ENCODE measurements at places on chromosomes 11 and 22. TPM values are rescaled to one million over a fixed set of nuclear protein-coding genes. Genes with fewer than 3 reads are reported as not detected.

The SAAL1 gene
- 17.6 TPM for total RNA-seq

The AIFM3 gene
- total RNA-seq: 0.99 TPM

The LSP1 gene
- 26.9 TPM for total RNA-seq

The UCP2 gene
- 26.4 TPM for total RNA-seq

The APOA4 gene
- not detected for total RNA-seq

The PARVG gene
- total RNA-seq: not detected

The SLC5A1 gene
- not detected for total RNA-seq

The DAGLA gene
- total RNA-seq: 5.1 TPM

The SEC14L2 gene
- total RNA-seq: 19.0 TPM

GRCh38 chr11:86176165-86176884 lies 68.2 kb upstream of the EED start:
- DNase-seq: no peak

DNA sequence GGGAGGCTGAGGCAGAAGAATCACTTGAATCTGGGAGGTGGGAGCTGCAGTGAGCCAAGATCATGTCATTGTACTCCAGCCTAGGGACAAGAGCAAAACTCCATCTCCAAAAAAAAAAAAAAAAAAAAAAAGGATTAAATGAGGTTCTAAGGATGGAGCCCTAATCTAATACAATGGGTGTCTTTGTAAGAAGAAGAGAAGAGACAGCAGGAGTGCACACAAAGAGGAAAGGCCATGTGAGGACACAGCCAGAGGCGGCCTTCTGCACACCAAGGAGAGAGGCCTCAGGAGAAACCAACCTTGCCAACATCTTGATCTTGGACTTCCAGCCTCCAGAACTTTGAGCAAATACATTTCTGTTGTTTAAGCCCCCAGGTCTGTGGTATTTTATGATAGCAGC lies 66.6 kb upstream of the CECR2 start:
- DNase-seq: no peak

- no peak for DNase-seq
Measured at GRCh38 chr11:93238956-93239355, 41.2 kb upstream of the SLC36A4 start.

GRCh38 chr11:86490582-86490981 lies 115.9 kb downstream of the CCDC81 start:
- no peak for DNase-seq

DNA sequence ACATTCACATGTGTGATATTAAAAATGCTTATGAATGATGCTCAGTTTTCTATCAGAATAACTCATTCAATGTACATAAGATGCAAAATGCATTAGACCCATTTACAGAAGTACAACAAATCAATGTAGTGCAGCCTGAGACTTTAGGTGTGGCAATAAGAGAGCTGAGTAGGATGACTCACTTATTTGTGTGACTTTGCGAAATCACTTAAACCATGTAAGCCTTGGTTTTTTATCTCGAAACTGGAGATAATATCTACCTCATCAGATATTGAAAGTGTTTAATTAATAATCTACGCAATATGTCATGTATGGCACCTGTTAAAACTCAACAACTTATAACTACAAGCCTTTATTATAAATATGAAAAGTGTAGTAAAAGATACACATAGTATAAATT lies 105.7 kb upstream of the LUZP2 start:
- DNase-seq: no peak

DNA sequence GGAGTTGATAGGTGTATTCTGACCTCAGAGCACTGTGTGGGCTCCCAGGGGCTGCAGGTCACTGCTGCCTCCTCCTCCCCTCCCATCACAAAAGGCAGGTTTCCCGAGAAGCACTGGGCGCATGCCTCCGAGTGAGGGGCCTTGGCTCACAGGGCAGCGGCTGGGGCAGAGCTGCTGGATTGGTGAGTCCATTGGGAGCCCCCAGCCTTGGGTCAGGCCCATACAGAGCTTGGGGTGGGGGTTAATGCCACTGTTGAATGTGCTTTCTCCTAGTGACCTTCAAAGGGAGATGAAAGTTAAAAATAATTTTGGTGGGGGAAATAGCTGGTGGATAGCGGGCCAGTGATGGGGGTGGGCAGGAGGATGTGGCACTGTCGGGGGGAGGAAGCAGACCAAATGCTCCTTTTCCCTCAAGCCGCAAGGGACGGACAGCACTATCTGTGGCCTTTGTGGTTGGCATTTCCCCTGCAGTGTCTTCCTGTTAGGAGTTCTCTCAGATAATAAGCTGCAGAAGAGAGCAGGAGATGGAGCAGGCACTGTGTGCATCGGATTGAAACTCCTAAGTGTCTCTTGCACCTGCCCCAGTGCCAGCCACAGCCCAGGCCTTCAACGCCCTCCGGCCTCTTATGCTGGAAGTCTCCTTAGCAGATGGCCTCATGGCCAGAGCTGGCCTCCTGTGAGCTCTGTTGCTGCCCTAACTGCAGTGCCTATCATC lies 3.2 kb downstream of the TUBA8 start:
- DNase-seq: no peak

DNA sequence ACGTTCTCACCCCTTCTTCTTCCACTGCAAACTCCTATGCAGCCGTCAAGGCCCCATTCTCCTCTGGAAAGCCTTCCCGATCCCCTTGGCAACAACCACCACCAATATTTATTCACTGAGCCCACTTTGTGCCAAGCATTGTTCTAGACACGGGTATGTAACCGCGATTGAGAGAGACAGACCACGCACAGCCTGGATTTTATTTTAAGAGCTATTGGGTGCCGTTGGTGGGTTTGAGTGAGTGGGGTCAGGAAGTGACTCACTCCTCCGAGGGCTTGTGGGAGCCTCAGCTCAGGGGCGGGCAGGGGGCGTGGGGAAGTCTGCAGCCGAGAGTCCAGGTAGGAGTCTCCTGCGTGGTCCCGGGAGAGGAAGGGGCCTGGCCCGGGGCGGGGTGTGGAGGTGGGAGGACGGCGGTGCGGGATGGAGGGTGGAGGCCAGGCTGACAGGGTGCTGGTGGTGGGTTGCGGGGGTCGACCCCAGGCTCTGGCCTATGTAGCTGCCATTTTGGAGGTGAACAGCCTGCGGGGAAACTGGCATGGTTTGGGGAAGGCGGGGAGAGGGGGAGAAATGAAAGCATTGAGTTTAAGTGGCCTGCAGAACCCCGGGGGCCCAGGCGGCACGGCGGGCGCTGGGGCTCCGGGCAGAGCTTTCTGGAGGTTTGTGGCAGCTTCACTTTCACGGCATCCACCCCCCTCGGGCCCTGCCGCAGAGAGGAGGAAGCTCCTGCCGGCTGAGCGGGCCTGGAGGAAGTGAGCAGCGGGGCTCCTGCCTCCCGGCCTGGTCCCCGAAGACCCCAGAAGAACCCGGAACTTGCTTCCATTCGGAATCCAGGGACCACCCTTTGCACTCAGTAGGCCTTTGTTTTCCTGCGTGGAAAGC lies 547 bp downstream of the PARVG start:
- no peak for DNase-seq

DNA sequence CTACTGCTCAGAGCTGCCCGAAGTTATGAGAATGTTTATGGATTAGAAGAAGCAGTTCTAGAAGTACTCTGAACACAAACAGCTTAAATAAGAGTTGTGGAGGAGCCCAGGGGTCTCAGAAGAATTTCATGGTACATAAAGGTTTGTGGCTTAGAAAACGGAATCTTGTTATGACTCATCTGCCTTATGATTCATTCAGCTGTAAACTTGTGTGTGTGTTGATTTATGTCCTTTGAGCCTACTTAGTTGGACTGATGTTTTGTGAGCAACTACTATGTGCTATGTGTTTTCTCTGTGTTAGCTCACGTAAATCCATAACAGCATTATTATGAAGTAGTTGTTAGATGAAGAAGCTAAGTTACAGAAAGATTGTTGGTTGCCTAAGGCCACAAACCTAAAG lies 203.7 kb downstream of the PGR start:
- no peak for DNase-seq

DNA sequence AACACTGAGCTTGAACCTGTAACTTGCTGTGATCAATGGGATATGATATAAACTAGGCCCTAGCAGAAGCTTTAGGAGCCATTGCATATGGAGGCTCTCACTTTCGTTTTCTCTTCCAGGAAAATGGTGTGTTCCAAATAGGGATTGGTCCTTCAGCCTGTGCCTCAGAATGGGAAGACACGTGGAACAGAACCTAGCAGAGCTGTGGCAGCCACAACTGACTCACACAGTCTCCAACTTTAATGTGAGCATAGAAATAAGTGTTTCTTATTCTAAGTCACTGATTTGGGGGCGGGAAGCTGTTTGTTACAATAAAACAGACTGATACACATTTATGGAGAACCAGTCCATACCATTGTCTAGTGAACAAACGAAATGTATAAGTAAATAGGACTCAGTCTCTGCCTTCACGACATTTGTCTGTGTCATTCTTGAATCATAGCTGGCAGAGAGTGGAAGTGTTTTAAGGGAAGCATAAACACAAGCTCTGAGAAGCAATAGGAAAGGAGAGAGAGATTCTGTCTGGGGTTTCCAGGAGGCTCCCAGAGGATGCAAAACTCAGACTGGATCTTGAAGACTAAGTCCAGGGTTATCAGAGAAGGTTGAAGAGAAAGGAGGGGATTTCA lies 97.3 kb downstream of the GALNT18 start:
- DNase-seq: no peak

GRCh38 chr11:61955422-61956135 lies 5.4 kb downstream of the BEST1 start:
- DNase-seq: peak; percentile 80

DNA sequence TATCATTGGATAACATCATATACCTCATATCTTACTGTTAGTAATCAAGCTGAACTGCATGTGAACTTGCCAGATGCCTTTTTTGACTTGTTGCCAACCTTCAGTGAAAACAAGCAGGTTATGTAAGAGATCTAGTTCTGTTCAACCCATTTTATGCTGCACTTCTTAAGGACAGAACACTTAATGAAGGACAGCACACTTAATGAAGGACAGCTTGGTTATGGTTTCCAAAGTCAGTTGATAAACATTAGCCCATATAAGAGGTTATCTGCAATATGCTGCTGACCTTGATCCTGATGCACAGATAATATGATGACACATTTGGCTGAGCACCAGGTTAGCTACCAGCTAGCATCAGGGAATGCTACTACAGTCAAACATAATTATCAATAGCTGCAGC lies 358.7 kb upstream of the PDGFD start:
- no peak for DNase-seq

DNA sequence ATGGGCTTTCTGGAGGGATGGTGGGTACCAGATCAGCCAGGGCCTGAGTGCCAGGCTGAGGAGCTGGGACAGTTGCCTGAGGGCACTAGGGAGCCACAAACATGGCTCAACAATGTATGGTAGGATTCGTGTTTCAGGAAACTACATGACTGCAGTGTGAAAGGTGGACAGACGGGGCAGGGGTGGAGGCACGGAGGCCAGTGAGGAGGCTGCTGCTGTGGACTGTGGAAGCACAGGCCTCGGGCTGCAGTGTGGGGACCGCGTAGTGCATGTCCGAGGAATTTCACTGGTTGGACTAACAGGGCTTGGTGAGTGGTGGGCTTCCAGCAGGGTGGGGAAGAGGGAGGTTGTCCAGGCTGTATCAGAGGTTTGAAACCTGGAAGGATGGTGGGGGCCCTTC lies 7.8 kb downstream of the P2RY2 start:
- DNase-seq: no peak

- no peak for DNase-seq
Measured at GRCh38 chr11:79331203-79331901, 109.5 kb downstream of the TENM4 start.

- no peak for DNase-seq
Measured at GRCh38 chr11:113728814-113729213, 22.7 kb upstream of the TMPRSS5 start.

DNA sequence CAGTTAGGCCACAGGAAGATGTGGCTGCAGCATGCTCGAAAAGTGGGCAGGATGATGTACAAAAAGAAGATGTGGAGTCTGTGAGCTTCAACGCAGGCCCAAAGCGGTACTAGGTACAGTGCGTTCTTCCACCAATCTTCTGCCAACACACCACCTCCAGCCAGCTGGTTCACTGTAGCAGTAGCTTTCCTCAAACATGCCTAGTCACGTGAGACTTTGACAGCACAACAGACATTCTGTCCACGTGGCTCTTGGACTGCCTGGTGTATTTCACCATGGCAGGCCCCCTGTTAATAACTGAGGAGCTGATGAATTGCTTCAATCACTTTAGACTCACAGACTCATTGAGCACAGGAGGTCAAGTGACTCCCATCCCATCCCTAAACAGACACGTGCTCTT lies 14.1 kb downstream of the SYN3 start:
- DNase-seq: no peak

DNA sequence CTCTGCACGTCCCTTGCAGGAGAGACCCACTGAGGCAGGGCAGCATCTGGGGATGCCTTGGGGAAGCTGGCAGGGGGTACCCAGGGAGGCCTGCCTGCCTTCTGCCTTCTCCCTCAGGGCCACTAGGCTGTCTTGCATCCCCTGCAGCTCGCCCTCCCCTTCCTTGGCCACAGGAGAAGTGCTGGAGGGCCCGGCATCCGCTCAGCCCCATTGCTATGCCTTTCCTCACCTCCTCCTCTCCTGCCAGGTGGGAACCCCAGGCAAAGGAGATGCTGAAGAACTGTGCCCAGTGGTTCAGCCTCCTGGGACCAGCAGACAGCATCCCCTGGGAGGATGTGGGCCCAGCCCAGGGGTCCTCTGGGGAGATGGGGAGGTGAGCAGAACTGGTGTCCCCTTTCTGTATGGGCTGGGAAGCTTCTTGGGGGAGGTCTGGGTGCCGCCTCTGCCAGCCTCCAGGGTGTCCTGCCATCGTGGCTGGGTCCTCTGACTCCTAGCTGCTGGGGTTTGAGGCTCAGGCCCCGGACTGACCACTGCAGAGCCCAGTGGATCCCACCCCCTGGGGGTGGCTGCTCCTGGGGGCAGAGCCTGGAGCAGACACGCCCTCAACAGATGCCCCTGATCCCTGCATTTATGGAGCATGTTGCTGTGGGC lies 20.6 kb downstream of the MRGPRG start:
- no peak for DNase-seq

DNA sequence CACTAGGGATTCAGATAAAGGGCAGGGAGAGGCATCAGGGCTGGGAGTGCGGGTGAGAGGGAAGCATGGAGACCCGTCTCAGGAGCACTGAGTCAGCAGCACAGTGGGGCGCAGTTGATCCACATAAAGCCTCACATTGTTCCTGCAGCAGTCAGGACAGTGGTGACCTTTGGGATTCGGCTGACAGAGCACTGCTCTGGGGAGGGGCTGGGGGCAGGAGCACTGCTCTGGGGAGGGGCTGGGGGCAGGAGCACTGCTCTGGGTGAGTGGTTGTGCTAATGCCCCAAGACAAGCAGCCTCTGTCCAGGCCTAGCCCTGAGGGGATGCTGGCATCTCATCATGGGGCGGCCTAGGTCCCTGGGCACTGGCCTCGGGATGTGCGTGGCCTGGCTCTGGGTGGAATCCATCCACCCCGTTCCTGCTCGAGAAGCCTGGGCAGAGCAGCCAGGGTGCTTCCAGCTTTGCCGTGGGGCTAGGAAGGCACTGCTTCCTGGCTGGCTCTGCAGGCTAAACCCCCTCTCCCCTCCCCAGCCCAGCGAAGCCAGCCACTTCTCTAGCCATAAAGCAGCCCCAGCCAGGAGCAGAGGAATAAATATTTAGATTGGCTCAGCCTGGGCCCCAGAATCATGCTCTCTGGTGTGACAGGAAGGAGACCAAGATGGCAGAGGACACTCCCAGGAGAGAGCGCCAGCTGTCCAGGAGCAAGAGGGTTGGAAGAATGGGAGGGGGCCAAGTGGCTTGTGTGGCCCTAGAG lies 7.3 kb downstream of the OAF start:
- no peak for DNase-seq
